ENCODE measurements at places on chromosomes 2 and 18.

GRCh38 chr2:104641786-104642185 lies 212.1 kb upstream of the POU3F3 start:
- no peak for DNase-seq

- no peak for DNase-seq
Observed at GRCh38 chr18:49884959-49885358, 71.6 kb upstream of the ACAA2 start.

GRCh38 chr18:22585821-22586220 lies 168.1 kb upstream of the CTAGE1 start:
- DNase-seq: no peak

DNA sequence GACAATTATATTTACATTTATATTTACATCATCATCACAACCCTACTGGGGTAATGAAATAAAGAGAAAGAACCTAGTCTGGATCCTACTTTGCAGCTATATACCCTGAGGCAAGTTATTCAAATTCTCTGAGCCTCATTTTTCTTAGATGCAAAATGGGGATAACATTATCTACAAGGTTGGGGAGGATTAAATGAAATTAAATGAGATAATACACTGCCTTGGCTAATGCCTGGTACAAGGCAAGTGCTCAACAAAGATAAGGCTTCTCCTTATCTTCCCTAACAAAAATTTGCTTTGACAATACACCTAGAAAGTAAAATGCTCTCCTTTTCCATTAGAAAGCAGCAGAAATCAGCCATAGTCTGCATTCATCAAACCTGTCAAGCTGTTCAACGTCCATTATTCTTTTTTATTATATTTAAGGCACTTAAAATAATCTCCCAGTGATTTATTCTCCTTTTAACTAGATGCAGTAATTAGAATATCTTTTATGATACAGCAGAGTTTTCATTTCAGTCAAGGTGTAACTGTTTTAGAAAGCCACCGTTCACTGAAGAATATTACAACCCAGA lies 44.8 kb downstream of the TCF4 start:
- DNase-seq: no peak

GRCh38 chr18:7879717-7880116 lies 312.6 kb downstream of the PTPRM start:
- DNase-seq: no peak

DNA sequence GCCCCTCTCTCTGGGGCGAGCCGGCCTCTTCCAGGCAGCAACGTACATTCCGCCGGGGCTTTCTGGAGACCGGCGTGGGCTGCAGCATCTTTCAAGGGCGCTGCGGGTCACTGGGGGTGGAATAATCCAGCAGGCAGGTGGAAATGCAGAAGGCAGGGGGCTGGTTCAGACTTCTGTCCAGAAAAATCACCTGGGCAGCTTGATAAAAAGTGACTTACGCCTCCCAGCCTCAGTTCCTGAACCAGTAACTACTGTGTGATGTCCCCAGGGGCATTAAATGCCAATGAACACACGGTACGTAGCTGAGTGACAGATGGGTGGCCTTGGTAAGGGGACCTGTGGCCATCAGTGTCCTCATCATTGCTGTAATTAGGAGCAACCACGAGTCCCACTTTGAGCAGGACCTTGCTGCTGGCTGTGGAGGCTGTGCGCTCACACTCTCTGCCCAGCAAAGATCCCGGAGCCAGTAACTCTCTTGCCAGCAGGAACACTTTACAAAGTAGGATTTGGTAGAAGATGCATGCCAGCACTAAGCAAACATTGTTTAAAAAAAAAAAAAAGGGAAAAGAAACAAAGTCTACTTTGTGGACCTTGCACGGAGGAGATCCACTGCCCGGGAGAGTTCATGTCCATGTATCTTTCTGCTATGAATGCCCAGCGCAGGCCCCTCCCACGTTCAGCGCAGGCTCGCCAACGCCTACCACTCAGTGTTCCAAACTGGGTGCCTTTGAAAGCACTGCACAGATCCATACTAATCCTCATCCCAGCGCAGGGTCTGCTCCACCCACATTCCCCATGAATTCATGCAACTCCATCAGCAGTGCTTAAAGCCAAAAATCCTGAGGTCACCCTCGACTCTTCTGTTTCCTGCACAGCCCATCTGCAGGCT lies 177.3 kb downstream of the HDAC4 start:
- peak; percentile 42 for DNase-seq

DNA sequence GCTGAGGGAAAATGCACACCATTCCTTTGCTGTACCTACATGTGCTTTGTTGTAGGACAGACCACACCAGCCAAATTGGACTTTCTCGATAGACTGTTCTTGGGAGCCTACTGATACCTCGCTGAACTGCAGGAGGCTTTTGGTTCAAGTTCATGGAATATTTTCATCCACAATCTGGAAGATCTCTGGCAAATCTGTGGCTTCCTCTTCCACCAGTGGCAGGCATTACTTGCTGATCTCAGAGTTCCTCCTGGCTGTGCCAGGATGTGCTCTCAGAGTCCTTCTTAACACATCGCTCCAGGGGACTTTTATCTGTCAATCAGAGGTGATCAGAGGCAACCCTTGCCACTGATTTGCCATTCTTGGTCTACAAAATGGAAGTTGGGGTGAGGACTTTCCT lies 87.7 kb downstream of the PTGR3 start:
- no peak for DNase-seq

DNA sequence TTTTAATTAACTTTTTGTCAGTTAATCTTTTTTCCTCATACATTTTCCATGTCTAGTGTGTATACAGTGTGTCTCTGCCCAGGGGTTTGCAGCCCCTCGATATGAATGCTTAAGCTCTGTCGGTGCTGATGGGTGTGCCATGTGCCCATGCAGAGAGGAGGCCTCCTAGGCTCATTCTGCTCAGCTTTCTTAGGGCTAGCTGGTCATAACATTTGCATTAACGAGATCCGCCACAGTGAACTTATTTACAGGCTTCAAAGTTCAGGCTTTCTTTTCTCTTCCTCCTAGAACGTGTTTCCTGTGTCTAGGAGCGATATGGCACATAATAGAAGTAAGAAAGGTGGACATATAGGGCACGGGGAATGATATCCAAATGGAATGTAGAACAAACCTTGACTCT lies 783.3 kb downstream of the PLCL1 start:
- DNase-seq: no peak

- no peak for DNase-seq
Observed at GRCh38 chr2:109408043-109408335, 205.8 kb downstream of the SEPTIN10 start.

GRCh38 chr2:193350509-193350908 lies 1155.8 kb upstream of the TMEFF2 start:
- DNase-seq: no peak

- no peak for DNase-seq
Observed at GRCh38 chr2:240821429-240821778, 1.4 kb upstream of the KIF1A start.

DNA sequence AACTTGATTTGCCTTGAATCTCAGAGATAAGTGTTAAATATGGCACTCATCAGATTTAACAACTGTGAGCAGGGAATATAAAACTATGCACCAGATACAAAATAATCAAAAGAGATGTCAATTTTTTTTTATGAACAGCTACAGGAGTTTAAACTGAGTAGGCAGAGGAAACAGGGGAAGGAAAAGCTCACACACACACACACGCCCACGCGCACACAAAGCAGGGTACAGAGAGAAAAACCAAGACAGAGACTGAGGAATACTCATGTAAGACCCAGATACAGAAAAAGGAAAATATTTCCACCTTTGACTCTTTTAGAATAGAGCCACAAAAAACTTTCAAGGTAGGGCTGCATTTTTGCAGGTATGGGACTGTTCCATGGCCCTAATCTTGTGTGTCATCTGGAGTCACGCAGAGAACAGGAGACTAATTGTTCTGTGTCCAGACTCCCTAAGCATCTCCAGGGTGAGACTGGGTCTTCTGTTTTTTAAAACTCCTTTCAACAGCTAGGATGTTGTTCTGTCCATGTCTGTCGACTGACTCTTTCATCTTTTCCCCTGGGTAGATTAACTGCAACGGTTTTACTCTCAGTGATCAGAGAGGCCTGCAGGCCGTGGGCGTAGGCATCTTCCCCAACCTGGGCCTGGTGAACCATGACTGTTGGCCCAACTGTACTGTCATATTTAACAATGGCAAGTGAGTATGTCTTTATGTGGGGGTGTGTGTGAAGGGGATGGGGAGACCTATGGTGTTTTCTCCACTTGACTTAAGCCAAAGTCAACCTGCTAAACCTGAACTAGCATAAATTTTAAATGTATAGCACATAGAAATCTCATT lies 23.0 kb downstream of the SMYD1 start:
- DNase-seq: no peak

DNA sequence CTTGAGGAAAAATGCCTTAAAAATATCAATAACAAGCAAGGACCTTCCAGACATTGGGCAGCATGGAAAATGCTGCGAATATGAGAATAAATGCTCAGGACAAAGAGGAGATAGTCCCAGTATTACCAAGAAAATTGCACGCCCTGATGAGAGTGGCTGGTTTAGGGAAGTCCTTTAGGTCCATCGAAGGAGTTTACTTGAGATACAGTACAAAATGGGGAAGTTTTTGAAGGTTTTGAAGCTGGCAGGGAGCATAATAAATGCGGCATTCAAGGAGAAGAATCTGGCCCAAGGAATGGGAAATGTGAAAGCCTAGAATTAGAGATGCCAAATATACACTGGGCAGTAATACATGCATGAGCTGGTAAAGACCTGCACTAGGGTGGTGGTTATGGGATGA lies 90.2 kb upstream of the SPATS2L start:
- no peak for DNase-seq

DNA sequence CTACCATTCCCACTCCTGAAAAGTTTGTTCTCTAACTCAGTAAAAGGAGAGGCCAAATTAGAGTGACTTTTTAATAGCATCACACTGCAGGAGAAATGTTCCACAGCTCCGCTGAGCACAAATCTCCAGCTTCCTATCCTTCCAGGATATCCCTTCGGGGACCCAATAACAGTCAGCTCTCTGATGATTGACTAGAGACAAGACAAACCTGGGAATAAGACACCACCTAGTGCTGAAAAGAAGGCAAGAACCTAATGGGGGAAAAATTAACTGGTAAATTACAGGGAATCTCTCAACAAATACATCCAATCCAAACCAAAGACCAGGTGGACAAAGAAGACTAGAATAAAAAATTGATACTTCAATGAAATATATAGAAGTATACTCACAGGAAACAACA lies 977.1 kb upstream of the SOX11 start:
- DNase-seq: no peak

DNA sequence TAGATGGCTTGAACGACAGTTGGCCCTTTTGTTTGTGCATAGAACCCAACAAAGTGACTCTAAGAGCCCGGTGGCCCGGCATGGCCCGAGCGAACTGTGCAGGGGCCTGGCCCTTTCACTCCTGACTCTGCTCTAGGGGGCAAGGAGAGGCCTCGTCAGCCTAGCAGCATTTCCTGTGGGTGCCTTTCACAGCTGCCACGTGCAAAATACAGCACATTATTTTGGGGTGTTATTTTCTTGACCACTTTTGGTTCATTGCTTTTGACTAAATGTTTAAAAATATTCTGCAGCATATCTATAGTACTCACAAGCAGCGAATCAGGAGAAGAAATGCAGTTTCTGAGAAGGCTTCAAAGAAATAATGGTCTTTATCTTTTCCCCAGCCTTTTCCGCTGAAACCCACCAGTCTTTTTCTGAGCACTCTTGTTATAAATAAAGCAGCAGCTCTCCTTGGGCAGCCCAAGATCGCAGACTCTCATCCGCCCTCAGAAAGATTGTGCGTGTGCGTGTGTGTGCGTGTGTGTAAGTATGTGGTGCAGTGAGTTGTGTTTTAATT lies 31.3 kb downstream of the DGKD start:
- DNase-seq: no peak

DNA sequence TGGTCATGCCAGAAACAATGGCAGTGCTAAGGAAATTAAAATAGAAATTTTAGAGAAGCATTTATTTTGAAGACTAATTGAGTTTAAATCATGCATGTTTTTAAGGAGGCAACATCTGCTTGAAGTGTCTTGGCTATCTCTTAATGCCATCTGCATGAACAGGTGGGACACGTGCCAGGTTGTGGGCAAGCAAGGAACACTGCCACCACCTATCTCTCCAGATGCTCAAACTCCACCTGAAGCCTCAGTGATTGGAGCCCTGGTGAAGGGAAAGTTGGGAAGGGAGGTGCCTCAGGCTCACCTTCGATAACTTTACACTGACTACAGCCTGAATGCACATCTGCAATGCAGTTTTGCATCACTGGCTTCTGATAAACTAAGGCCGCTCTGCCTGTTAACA lies 91.5 kb downstream of the TPGS2 start:
- DNase-seq: no peak

- DNase-seq: no peak
Observed at GRCh38 chr2:237708065-237708398, 80.6 kb downstream of the LRRFIP1 start.

- no peak for DNase-seq
Observed at GRCh38 chr2:52340171-52340570, 1308.2 kb upstream of the NRXN1 start.

GRCh38 chr18:80119111-80119510 lies 10.0 kb downstream of the ADNP2 start:
- DNase-seq: no peak

DNA sequence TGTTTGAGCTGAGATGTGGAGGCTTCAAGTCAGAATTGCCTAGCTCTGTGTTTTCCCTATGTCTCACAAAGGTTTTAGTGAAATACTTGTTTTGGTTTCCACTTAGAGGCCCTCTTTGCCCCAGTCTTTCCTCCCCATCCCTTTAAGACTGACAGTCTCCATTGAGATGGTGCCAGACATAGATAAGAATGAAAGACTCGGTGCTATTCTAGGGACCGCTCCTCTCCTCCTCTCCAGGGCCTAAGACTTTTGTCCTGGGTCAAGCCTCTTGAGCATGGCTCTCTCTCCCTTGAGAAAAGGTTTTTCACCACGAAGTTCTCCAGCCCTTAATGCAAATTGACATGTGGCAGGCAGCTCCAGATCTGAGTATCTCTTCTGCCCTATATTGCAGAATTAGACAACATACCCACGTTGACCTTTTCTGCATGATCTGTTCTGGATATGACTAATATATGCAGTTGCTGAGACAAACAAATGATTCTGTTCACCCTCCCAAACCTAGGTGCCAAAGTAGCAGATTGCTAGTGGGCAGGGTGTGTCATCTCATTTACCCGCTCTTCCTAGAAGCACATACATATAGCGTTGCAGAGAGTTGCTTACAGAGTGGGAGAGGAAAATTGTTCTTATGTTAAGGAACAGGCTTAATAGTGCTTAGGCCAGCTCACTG lies 47.5 kb upstream of the ACSL3 start:
- DNase-seq: no peak

DNA sequence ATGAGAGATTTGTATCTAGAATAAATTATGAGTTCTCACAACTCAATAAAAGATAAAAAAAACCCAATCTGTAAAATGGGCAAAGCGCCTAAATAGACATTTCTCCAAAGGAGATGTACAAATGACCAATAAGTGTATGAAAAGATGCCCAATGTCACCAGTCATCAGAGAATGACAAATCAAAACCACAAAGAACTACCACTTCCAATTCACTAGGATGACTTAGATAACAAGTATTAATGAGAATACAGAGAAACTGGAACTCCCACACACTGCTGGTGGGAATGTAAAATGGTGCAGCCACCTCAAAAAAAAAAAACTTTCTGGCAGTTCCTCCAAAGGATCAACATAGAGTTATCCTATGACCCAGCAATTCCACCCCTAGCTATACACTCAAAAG lies 17.4 kb upstream of the COL6A3 start:
- no peak for DNase-seq

GRCh38 chr2:54207666-54208195 lies 48.3 kb downstream of the TSPYL6 start:
- no peak for DNase-seq

GRCh38 chr2:158994920-158995676 lies 26.7 kb downstream of the TANC1 start:
- DNase-seq: no peak
